Naive thymus-derived CD4-positive, alpha-beta T cell (primary cell): ENCODE measurements at places on chromosomes 3 and 15. TPM values are rescaled to one million over a fixed set of nuclear protein-coding genes. Genes with fewer than 3 reads are reported as not detected.

The FAM162A gene
- total RNA-seq, result 35.5 TPM

DNA sequence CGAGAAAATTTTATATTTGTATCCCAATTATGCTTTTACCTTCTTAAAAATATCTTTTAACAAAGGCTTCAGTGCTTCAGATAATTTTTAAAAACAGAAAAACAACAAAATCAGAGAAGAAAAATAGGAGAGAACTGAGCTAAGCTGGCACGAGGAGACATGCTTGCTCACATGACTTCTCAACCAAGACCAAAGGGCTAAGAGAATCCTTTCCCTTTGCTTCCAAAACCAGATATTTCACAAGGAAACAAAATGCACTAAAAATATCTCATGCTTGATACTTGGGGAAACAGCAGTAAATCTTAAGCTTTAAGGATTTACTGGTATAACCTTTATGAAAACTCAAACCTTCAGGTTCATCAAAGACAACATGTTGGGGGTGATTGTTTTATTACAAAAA lies 58.4 kb downstream of the CAPN7 start:
- H3K27ac ChIP-seq, result no peak overlapping the region
- H3K4me1 ChIP-seq, result peaks cover 26% of the 10 kb centered on the region
- no peak for DNase-seq

- no peaks in the 10 kb centered on the region for H3K4me1 ChIP-seq
- no peak overlapping the region for H3K4me3 ChIP-seq
- no peaks in the 10 kb centered on the region for H3K36me3 ChIP-seq
- no peaks in the 10 kb centered on the region for H3K27me3 ChIP-seq
These were observed 16.7 kb upstream of the MYH15 start for GRCh38 chr3:108527109-108527508.

- H3K27me3 ChIP-seq, result no peaks in the 10 kb centered on the region
- no peak overlapping the region for H3K27ac ChIP-seq
- H3K36me3 ChIP-seq, result no peaks in the 10 kb centered on the region
- no peak overlapping the region for H3K4me3 ChIP-seq
- no peak for DNase-seq
- H3K4me1 ChIP-seq, result no peaks in the 10 kb centered on the region
These were observed 1007.2 kb upstream of the ALCAM start for GRCh38 chr3:104359546-104359945.

- peak overlapping the region; percentile 17 for H3K27ac ChIP-seq
- H3K36me3 ChIP-seq, result peaks cover 3% of the 10 kb centered on the region
- H3K27me3 ChIP-seq, result no peaks in the 10 kb centered on the region
- H3K4me1 ChIP-seq, result peaks cover 7% of the 10 kb centered on the region
- no peak overlapping the region for H3K4me3 ChIP-seq
- DNase-seq, result no peak
These were observed 37.5 kb downstream of the NBEAL2 start for GRCh38 chr3:47016934-47017435.

The SPATA12 gene
- not detected in 2 replicates for total RNA-seq

DNA sequence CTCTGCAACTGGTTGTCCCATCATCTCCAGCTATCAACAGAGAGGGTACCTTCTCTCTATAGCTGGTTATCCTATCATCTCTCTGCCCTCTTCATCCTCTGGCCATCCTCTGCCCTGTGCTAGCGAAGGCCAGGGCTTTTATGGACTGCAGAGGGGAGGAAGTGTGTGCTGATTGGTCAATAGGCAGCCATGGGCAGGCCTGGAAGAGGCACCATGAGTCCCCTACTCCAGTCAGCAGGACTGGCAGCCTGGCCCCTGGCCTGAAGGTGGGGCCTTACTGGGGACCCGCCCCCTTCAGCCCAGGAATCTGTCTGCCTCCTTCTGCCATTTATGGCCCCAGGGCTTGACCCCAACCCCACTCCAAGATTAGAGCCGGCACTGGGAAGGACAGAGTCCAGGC lies 10.4 kb upstream of the TRIM59 start:
- no peaks in the 10 kb centered on the region for H3K4me1 ChIP-seq
- no peaks in the 10 kb centered on the region for H3K36me3 ChIP-seq
- no peak overlapping the region for H3K4me3 ChIP-seq
- no peak for DNase-seq
- H3K27me3 ChIP-seq, result no peaks in the 10 kb centered on the region
- H3K27ac ChIP-seq, result no peak overlapping the region

The RABL3 gene
- 15.5 TPM for total RNA-seq

The CAMK2N2 gene
- total RNA-seq, result not detected

The PDZRN3 gene
- total RNA-seq, result not detected in 2 replicates

The RLBP1 gene
- total RNA-seq, result not detected

- H3K4me3 ChIP-seq, result no peak overlapping the region
- no peak for DNase-seq
- peaks cover 25% of the 10 kb centered on the region for H3K4me1 ChIP-seq
- H3K27me3 ChIP-seq, result no peaks in the 10 kb centered on the region
- H3K36me3 ChIP-seq, result no peaks in the 10 kb centered on the region
These were observed 10.1 kb downstream of the SEMA7A start for GRCh38 chr15:74423431-74424257.

GRCh38 chr15:33860754-33861153 lies 107.5 kb upstream of the CHRM5 start:
- H3K36me3 ChIP-seq, result peaks cover 3% of the 10 kb centered on the region
- H3K27ac ChIP-seq, result no peak overlapping the region
- H3K27me3 ChIP-seq, result no peaks in the 10 kb centered on the region
- H3K4me1 ChIP-seq, result no peaks in the 10 kb centered on the region
- DNase-seq, result no peak
- H3K4me3 ChIP-seq, result no peak overlapping the region

GRCh38 chr15:67118808-67119207 lies 53.4 kb downstream of the SMAD3 start:
- H3K27me3 ChIP-seq, result no peaks in the 10 kb centered on the region
- H3K27ac ChIP-seq, result no peak overlapping the region
- no peak overlapping the region for H3K4me3 ChIP-seq
- peaks cover 82% of the 10 kb centered on the region for H3K4me1 ChIP-seq

The ARRDC4 gene
- total RNA-seq, result 5.8 TPM

The C2CD4A gene
- total RNA-seq, result not detected

The TF gene
- total RNA-seq, result 0.30 TPM

DNA sequence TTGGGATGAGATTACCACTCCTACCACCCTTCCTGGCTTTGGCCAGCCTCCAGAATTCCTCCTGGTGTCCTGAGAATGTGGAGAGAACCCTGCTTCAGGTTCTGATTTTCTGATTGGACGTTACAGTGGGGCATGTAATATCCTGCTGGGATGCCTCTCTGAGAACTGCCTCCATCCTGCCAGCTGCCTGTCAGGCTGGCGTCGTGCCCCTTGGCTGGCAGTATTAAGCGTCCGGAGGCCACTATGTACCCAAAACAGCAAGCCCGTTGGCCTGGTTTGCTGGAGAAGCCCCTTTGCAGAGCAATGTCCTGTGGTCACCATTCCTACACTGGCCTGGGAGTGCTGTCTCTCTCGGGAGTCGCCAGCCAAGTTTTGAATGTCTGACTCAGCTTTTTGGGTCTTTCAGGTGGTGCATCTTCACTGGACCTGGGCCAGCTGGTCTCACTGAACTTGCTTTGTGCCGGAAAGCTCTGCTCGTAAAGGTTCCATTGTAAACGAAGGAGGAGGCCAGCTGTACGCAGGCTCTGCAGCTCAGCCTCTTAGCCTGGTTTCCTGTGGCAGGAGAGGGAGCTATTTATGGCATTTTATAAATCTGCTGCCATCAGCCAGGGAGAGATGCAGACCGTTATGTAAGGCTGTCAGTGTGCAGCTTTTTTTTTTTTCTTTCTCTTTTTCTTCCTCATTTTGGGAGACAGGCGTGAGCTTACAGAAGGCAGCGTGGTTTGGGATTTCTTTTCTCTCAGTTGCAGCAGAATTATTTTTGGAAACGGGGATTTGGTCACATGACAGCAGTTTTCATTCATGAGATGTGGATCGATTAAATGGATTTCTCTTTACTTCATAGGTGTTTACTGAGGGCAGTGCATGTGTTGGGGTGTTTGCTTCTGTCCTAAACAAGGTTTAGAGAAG lies 19.0 kb upstream of the TRAK1 start:
- H3K4me1 ChIP-seq, result no peaks in the 10 kb centered on the region
- no peak for DNase-seq
- H3K27me3 ChIP-seq, result no peaks in the 10 kb centered on the region
- H3K36me3 ChIP-seq, result no peaks in the 10 kb centered on the region
- no peak overlapping the region for H3K4me3 ChIP-seq

- peaks cover 3% of the 10 kb centered on the region for H3K36me3 ChIP-seq
- peaks cover 4% of the 10 kb centered on the region for H3K4me1 ChIP-seq
- no peak overlapping the region for H3K27ac ChIP-seq
- H3K4me3 ChIP-seq, result no peak overlapping the region
- no peak for DNase-seq
- H3K27me3 ChIP-seq, result no peaks in the 10 kb centered on the region
These were observed 23.6 kb downstream of the HEG1 start for GRCh38 chr3:125032100-125032643.

The GATM gene
- 2.2 TPM for total RNA-seq

DNA sequence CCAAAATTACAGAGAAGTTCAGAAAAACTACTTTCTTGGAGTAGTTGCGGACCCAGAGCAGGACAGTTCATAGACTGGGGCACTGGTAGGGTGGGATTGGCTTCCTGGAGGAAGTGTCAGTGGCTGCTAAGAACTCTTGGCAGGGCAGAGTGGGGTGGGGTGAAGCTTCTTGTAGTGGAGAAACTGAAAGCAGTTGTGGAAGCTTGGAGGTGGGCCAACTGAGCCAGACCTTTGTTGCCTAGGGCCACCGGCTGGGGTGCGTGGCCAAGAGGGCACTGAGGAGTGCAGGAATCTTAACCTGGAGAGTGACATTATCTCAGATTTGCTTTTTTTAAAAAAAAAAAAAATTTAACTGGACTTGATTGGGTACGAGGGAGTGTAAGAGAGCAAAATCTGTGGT lies 3.1 kb downstream of the KAT2B start:
- DNase-seq, result peak; percentile 41
- peak overlapping the region; percentile 79 for H3K27ac ChIP-seq
- H3K27me3 ChIP-seq, result no peaks in the 10 kb centered on the region

The GPR171 gene
- total RNA-seq, result 73.9 TPM

GRCh38 chr15:99076555-99077308 lies 28.1 kb upstream of the SYNM start:
- DNase-seq, result peak; percentile 61
- no peaks in the 10 kb centered on the region for H3K4me1 ChIP-seq
- no peaks in the 10 kb centered on the region for H3K27me3 ChIP-seq
- H3K36me3 ChIP-seq, result no peaks in the 10 kb centered on the region

GRCh38 chr3:39292961-39293360 lies 13.1 kb upstream of the CX3CR1 start:
- H3K4me3 ChIP-seq, result no peak overlapping the region
- no peaks in the 10 kb centered on the region for H3K4me1 ChIP-seq
- H3K27me3 ChIP-seq, result no peaks in the 10 kb centered on the region
- H3K27ac ChIP-seq, result no peak overlapping the region

DNA sequence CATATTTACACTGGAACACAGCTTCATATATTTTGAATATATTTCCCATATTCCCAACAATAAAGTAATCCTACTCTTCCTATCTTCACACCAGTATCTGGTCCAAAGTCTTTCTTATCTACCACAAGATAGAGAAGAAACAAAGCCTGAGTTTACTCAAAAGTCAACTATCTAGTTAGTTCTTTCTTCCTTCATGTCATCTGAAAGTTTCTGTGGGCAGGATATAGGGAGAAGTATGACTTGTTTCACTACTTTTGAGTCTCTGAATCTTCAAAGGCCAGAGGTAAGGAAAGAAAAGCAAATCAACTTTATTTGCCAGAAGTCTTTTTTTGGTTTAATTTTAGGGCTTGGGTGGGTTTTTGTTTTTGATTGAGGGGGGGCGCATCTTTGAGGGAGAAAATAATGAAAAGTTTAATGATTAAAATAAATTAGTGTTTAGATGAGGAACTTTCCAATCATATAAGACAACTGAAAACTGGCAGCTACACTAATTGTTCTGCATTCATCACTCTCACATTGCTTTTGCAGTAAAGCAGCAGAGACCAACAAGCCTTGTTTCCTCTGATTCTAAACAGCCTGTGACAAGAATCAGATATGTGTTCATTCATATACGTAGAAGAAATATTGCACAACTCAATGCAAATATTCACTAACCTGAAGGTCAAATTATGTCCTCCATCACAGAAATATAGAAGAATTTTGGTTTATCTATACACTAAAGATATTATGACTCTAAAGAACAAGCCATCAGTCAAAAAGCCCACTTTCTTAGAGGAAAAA lies 421.4 kb downstream of the SHQ1 start:
- H3K4me3 ChIP-seq, result no peak overlapping the region
- no peak overlapping the region for H3K27ac ChIP-seq
- peaks cover 8% of the 10 kb centered on the region for H3K4me1 ChIP-seq
- DNase-seq, result no peak
- H3K36me3 ChIP-seq, result no peaks in the 10 kb centered on the region

DNA sequence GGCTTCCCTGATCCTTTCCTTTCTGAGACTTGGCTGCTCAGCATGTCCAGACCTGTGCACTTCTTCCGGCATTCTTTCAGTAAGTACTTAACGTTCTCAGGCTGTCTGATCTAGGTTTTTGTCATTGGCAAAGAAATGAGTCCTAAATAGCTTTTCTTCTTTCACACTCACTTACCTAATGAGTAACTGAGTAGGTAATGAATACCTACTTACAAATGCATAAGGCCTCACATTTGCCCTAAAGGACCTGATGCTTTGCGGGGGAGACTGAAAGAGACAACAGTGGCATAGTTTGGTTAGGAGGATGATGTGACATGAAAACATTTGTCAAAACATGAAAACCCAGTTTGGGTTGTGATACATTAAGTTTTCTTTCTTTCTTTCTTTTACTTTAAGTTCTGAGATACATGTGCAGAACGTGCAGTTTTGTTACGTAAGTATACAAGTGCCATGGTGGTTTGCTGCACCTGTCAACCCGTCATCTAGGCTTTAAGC lies 516.7 kb upstream of the CFAP20DC start:
- no peaks in the 10 kb centered on the region for H3K36me3 ChIP-seq
- H3K27ac ChIP-seq, result no peak overlapping the region
- DNase-seq, result no peak
- H3K27me3 ChIP-seq, result no peaks in the 10 kb centered on the region
- no peak overlapping the region for H3K4me3 ChIP-seq

- H3K27ac ChIP-seq, result no peak overlapping the region
- H3K36me3 ChIP-seq, result no peaks in the 10 kb centered on the region
- no peak overlapping the region for H3K4me3 ChIP-seq
- no peak for DNase-seq
These were observed 12.9 kb downstream of the ZIC4 start for GRCh38 chr3:147393261-147393942.

DNA sequence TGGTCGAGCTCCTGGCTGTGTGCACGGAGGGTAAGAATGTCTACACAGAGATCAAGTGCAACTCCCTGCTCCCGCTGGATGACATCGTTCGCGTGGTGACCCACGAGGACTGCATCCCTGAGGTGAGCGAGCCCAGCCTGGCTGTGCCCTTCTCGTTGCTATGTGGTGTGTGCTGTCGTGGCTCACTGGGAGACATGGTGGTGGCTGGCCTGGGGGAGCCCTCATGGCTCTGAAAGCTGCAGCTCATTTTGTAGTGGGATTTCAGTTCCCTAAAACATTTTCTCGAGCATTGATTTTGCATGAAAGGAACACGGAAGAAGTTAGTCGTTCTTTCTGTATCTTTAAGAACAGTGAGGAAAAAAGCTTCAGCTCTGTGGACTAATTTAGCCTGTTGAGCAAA lies 200.5 kb downstream of the ITPR1 start:
- H3K36me3 ChIP-seq, result peaks cover 6% of the 10 kb centered on the region
- DNase-seq, result no peak
- H3K4me3 ChIP-seq, result no peak overlapping the region
